Pancreas (tissue), 10 donors: ENCODE measurements at places on chromosomes 1 and 21.

- no peak for DNase-seq
These were observed 60.7 kb upstream of the ITPKB start for GRCh38 chr1:226799634-226800281.

DNA sequence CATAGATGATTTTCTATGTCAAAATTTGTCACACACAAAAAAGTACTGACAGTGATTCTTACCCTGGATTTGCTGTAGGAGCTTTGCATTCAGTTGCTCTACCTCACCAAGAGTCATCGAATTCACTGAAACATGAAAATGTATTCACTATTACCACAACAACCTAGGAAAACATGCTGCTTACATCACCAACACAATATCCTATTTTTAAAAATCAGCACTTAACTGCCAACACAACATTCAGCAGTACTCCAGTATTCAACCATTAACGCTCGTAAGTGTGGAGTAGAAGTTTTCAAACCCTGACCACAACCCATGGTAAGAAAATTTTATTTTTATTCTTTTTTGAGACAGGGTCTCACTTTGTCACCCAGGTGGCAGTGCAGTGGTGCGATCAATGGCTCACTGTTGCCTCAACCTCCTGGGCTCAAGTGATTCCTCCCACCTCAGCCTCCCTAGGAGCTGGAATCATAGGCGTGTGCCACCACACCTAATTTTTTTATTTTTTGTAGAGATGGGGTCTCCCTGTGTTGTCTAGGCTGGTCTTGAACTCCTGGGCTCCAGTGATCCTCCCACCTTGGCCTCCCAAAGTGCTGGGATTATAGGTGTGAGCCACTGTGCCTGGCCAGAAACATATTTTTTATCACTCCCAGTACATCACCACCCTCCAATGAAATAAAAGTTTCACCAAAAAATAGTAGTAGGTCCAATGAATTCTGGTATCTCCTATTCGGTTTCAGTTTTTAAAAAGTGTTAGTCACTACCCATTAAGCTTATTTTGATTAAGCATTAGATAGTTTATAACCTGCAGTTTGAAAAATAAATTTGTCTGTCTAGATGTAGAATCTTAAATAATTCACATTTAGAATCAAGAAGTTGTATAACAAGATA, 23.8 kb downstream of the C21orf91 start:
- no peak for DNase-seq

DNA sequence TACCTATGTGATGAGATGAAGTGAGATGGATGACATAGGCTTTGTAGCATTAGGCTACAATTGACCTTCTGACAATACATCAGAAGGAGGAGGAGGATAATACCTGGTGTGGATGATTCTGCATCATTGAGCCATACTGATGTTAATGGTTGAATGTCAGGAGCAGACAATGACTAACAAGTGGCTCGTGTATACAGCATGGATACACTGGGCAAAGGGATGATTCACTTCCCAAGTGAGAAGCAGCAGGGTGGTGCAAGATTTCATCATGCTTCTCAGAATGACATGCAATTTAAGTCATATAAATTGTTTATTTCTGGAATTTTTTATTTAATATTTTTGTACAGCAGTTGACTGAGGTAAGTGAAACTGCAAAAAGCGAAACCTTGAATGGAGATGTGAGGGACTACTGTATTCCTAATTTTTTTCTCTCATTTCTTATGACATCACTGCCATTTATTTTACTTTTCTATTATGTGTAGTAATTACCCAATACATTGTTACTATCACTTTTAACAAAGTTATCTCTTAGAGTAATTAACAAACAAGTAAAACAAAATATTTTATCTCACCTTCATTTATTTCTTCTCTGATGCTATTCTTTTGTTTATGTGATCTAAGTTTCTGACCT, 34.4 kb upstream of the COP1 start:
- DNase-seq: no peak

- peak; percentile 34 for DNase-seq
These were observed at the start of gene ITPKB for GRCh38 chr1:226738995-226739695. Gene ITPKB, minus strand, starts transcription at chr1:226739282. Its CDS starts 1,824 bp downstream, at chr1:226737458.

DNA sequence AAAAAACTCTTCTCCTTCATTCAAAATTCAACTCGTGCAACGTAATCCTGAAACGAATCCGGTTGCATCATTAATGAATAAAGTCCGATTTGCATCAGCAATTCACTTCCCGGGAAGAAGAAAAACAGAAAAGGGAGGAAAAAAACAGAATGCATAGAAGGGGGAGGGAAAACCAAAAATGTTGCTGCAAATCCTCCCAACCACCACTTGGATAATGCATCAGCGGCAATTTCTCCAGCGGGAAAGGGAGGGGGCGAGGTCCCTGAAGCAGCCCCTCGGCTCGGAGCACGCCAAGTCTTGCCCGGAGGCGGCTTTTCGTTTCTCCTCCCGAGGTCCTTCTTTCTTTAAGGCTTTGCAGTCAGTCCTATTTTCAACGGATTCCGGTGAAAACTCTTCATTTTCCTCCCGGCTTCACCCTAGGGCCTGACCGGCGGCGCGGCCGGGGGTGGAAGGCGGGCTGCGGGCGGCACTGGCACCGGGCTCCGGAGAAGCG, 723 bp downstream of the CDC42BPA start:
- peak; percentile 27 for DNase-seq

GRCh38 chr1:11746092-11746491, 10.2 kb downstream of the AGTRAP start:
- DNase-seq: peak; percentile 35

DNA sequence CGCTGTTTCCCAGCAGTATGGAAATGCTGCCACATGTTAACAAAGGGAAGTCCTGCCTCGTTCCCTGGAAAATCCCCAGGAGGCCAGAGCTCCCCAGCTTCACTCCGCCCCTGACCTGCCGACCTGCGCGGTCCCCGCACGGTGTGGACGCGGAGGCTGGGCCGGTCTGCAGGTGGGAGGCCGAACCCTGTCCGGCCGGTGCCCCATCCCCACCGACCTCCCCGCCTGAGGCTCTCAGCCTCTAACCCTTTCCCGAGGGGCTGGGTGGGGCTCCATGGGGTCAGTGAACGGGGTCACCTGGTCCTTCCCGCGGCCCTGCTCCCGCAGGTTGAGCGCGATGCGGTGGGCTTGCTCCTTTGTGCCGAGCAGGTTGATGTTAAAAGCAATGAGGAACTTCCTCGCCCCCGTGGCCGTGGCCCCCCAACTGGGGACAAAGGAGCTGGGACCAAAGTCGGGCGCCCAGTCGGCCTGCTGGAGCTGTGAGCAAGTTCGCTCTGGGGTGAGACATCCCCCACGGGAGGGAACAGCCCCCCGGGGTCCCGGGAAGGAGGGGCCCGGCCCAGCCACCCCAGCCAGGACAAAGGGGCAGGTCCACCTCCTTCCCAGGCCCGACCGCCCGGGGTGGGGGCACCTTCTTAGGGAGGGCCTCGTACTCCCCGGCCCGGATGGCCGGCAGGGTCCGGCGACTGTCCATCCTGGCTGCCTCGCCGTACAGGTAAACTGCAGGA, 4.0 kb downstream of the FTCD start:
- DNase-seq: peak; percentile 74

DNA sequence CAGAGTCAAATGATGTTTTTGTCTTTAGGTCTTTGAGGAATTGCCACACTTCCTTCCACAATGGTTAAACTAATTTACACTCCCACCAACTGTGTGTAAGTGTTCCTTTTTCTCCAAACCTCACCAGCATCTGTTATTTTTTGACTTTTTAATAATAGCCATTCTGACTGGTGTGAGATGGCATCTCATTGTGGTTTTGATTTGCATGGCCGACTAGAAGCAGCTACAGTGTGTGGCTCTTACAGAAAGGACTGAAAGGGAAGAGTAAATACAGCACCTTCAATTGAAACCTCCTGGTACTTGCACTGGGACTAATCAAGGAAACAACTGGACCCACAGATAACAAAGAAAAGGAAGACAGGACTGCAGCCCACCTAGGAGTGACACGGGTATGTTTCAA, 668.0 kb upstream of the RGS18 start:
- no peak for DNase-seq

- DNase-seq: no peak
These were observed 41.4 kb downstream of the URB1 start for GRCh38 chr21:32351428-32351827.

DNA sequence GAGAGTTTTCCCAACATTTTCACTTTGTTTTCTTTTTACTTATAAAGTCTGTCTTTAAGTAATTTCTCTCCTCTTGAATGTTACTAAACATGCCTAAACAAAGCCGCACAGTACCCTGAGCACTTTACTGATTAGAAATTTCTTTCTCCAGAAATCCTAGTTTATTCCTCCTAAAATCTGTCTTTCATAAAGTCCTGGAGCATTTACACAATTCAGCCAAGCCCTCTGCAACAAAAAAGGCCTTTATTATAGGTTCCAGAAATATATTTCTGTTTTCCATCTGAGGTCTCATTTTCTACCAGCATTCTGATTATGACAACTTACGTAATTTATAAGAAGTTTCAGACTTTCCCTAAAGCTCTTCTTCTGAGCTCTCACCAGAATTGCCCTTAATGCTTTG, 549.5 kb upstream of the OLFM3 start:
- no peak for DNase-seq

DNA sequence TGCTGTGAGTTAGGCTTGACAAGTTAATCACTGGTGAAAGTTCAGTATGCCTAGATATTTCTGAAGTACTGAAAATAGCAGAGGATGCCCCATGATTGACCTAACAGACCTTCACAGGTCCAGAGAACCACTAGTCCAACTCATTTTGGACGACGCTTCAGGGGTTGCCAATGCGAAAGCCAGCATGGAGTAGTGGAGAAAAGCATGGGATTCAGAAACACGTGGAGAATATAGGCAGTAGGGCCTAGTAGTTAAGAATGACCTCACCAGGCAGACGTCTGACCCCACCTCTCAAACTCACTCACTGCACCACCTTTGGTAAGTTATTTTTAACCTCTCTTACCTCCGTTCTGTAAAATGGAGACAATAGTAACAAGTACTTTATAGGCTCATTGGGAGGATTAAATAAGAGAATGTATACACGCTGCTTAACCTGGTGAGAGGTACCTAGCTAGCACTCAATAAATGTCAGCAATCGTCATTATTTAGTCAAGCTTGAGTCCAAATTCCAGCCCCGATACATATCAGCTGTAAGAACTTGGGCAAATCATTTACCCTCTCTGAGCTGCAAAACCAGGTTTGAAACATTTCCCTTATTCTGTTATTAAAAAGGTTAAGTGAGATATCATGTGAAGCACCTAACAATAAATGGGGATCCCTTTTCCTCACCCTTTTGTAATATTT, 13.2 kb downstream of the PLPP3 start:
- no peak for DNase-seq

GRCh38 chr1:25874635-25875153, 814 bp downstream of the PAQR7 start:
- DNase-seq: no peak

- no peak for DNase-seq
These were observed 52.1 kb downstream of the ACBD3 start for GRCh38 chr1:226134170-226135058.

DNA sequence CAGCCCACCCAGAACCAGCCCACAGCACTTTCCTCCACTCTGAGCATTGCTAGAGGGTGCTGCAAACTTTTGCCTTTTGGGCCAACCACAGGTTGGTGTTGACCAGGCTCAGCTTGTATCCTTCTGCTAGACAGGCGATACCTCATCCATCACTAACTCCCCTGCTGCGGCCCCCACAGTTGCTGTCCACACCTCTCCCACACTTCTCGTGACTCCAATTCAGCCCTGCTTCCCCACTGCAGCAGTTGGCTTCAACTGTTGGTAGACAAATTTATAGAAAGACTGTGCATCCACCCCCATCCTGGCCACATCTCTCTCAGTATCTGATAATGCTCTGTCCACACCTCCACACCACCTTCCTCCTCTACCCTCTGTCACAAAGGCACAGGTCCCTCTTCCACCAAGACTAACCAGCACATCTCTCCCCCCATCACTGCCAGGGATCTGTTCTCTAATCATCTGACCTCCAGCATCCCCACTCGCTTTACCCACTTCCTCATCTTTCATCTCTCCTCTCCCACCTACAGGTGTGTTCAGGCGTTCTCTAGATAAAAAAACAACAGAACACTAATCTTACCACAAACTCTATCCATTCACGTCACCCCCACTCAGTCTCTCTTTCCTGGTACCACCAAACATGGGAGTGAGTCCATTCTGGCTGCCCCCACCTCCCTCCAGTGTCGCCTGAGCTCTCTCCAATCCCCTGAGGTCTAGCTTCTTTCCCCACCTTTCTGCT, 15.8 kb upstream of the SLC25A44 start:
- no peak for DNase-seq

DNA sequence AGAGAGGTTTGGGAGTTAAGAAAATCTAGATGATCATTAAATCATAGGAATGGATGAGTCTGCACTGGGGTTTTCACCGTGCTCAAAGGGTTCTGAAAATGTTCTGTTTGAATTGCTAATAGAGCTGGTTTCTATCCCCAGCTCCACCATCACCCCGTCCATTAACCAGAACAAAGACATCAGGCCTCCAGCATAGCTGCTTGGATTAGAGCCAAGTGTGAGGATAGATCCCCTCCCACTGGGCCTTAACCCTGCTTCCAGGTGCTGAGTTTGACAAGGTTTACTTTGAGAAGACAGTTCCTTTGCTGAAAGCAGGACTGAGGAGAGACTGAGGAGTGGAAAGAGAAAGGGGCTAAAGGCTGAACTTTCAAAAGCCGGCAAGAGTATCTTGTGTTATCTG, 48.3 kb downstream of the MPZL1 start:
- no peak for DNase-seq

- DNase-seq: no peak
These were observed 72.6 kb downstream of the ITGB3BP start for GRCh38 chr1:63450416-63450815.

DNA sequence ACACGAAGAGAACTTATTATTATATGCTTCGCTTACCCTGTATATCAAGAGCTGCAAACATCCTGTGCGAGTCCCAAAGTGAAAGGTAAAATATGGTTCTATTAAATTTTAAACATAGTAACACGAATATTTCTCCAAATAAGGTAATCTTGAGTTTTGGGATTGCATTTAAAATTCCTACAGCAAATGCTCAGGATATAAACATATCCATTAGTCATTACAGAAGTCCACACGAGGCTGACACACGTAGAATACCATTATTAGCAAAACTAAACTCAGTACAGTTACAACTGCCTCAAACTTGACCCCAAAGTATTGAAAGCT, 282 bp upstream of the LYPLAL1 start:
- no peak for DNase-seq

GRCh38 chr1:223076362-223076761, 66.7 kb downstream of the TLR5 start:
- DNase-seq: no peak

- no peak for DNase-seq
These were observed 25.2 kb downstream of the NRDC start for GRCh38 chr1:51853360-51853759.
